MV-4-11 (cell line): ENCODE measurements at places on chromosomes 13 and 19.

- DNase-seq: no peak
Observed at GRCh38 chr19:38544569-38545315, 73.0 kb downstream of the MAP4K1 start.

- DNase-seq: peak; percentile 75
Observed at GRCh38 chr19:50461066-50461875, 15.0 kb upstream of the EMC10 start.

GRCh38 chr19:35549174-35549788 lies 3.9 kb downstream of the TMEM147 start:
- peak; percentile 55 for DNase-seq

DNA sequence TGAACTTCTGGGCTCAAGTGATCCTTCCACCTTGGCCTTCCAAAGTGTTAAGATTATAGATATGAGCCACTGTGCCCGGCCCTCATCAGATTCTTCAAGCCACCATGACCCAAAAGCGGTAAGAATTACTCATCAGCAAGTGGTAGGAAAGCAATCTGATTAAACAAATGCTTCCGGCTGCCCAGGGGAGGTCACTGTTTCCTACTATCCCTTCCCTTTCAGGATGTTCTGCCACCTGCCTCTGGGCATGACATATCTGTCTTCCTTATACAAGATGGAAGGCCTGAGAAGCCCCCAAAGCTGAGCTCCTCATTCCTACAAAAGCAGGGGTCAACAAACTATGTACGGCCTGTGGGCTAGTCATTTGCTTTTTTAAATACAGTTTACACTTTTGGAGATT lies 7.0 kb downstream of the ABHD8 start:
- peak; percentile 58 for DNase-seq

DNA sequence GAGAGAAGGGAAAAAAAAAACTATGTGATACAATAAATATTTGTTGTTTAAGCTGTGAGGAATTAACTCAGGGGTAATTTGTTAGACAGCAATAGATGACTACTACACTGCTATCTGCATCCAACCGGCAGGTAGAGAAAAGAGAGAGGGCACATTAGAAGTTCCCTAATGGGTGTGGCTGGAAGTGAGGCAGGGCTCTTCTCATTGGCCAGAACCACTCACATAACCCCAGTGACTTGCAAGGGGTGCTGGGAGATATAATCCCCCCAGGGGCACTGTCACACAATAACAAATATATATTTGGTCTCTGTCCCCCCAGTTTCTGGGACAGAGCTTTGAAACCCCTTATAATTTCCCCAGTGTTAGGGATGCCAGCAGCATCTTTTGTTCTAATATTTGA lies 24.3 kb downstream of the FGF21 start:
- DNase-seq: no peak

DNA sequence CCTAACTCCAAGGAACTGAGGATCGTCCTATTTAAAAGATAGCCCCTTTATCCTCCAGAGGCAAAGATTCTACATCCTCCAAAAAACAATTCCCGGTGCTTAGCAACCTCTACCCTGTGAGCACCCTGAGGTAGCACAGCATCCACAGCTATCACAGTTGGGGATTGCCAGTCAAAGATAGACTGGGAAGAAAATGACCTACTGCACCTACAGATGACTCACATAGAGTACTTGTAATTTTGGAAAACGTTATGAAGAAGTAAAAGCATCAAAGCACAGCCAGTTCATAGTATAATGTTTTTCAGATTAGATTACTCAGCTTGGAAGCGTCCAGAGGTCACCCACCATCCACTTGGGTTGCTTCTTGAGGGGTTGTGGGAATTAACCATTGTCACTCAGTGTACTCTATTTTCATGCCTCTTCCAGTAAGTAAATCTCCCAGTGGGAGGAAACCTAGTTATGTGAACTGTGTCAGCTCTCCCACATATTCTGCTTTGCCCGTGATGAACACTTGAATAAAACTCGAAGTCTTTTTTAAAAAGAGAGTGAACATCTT lies 8.9 kb upstream of the FAM124A start:
- DNase-seq: no peak

GRCh38 chr13:19622193-19622592 lies 11.3 kb upstream of the MPHOSPH8 start:
- DNase-seq: no peak

DNA sequence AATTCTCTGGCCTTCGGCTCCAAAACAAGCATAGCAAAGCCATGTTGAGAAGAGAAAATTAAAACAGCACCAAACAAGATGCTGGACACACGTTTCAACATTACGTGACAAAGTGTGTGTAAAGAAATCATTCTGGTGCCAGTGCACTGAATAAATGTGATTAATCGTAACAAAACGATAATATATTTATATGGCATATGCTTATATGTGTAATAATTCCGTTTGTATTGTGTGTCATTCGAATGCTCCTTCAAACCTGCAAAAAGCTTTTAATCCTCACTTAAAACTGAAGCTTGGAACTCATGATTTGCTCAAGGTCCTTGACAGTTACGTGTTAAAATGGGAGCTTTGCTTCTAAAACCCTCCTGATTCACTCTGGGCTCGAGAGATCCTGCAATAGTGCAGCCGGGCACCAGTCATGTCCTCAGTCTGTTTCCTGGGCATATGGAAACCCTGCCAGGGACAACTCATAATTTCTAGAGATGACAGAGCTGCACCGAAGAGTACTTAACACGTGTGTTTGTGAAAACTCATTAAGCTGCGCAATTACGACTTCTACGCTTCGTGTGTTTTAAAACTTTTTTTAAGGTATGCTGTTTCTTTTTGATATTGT lies 731 bp upstream of the AKAP8L start:
- DNase-seq: no peak

- no peak for DNase-seq
Observed at GRCh38 chr13:108950333-108951010, 321.1 kb downstream of the MYO16 start.

GRCh38 chr13:51420681-51421490 lies 31.9 kb downstream of the INTS6 start:
- no peak for DNase-seq

DNA sequence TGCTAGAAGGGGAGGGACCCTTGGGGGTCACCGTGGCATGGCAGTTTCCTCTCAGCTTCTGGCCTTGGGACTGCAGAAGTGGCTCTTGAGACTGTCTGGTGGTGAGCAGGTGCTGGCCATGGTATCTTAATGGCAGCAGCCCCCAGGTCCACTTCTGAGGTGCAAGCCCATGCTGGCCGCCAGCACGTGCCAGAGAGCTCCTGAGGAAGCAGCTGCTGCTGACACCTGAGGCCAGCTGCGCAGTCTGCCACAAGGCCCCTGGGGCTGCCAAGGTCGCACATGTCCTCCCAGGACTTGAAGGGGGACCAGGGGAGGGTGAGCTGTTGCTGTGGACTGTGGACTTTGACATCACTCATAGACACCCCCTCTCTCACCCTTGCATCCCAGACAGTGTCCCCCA lies 48.0 kb downstream of the NFIX start:
- peak; percentile 23 for DNase-seq

- DNase-seq: no peak
Observed at GRCh38 chr13:37179645-37180044, 74.2 kb upstream of the CSNK1A1L start.

DNA sequence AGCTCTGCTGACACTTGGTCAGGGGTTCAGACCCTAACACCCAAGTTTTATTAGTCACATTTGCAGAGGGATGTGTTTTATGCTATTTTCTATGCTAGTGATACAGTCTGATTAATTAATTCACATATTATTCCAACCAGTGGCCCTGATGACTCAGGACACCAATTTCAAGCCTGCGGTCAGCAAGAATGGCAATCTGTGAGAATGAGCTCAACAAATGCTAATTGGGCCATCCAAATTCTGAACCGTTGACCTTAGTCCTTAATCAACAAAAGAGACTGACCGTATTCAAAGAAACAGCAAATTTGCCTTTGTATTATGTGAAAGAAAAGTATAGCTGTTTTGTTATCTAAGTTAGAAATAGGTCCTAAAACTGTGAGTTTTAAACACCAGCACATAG lies 9.6 kb upstream of the KL start:
- no peak for DNase-seq

DNA sequence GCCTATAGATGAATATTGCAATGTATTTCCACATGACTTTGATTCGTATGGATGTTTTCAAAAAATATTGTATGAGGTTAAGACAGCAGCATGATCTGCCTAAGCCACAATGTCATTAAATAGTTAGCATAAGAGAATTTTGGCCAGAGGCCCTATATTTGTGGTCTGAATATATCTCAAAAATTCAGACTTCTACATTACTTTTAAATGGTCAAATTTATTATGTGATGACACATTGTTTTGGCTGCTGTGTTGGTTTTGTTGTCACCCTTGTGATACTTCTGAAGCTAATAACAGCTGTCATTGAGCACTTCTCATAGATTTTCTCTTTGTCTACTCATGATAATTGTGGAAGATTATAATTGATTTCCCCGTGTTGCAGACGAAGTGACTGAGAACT lies 288.2 kb downstream of the MYO16 start:
- no peak for DNase-seq

- no peak for DNase-seq
Observed at GRCh38 chr13:50576156-50576555, 267.3 kb downstream of the DLEU7 start.

DNA sequence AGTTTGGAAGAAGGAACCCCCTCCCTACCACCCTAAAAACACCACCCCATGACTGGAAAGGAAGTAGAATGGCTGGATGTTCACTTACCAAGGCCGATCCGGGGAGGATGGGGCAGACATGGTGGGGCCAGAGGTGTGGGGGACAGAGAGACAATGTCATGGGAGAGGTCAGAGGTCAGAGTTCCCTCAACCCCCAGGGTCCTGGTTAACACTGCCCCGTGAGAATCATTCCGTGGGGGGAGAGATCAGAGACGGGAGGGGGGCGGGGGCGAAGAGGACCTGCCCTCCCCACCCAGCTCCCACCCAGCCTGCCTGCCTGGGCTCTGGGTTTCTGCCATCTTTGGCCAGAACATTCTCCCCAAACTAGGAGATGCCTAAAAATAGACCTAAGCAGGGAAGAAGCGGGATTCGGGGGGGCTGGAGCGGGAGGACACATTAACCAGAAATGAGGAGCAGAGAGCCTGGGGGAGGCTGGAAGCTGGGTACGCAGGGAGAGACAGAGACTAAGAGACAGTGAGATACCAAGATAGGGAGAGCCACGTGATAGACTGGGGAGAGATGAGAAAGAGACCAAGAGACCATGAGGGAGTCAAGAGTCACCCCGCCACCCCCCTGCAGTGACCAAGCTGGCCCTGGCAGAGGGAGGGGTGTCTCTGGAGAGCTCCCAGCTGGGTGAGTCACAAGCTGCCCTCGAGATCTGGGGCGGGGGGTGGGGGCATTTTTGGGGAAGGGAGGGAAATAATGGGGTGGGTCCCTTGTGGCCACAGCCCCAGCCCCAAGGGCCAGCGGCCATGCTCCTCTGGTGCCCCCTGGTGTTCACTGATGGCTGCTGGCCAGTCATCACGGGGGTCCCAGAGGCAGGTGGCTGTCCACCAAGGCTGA lies 6.1 kb upstream of the KANK2 start:
- no peak for DNase-seq

GRCh38 chr13:60397704-60398378 lies 821 bp downstream of the TDRD3 start:
- peak; percentile 62 for DNase-seq

GRCh38 chr13:95656386-95657015 lies 12.0 kb upstream of the DZIP1 start:
- no peak for DNase-seq

GRCh38 chr13:51045451-51045850 lies 65.6 kb downstream of the C13orf42 start:
- peak; percentile 27 for DNase-seq

DNA sequence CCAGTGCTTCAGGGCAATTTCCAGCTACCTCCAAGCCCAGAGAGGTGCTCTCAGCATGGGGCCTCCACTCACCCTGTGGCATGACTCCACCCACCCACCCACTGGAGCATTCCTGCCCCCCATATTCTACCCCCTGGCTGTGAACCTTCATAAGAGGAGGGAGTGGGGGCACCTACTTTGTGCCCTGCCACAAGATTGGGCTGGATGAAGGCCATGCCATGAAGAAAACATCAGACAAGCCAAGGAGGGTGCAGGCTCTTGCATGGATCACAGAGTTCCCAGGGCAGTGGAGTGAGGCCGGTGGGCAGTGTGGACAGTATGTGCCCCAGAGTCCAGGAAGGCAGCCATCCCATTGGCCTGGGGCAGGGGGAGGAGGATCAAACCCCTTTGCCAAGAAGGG lies 97.8 kb downstream of the UQCRFS1 start:
- DNase-seq: no peak

- no peak for DNase-seq
Observed at GRCh38 chr13:30841154-30841553, 64.9 kb upstream of the MEDAG start.

DNA sequence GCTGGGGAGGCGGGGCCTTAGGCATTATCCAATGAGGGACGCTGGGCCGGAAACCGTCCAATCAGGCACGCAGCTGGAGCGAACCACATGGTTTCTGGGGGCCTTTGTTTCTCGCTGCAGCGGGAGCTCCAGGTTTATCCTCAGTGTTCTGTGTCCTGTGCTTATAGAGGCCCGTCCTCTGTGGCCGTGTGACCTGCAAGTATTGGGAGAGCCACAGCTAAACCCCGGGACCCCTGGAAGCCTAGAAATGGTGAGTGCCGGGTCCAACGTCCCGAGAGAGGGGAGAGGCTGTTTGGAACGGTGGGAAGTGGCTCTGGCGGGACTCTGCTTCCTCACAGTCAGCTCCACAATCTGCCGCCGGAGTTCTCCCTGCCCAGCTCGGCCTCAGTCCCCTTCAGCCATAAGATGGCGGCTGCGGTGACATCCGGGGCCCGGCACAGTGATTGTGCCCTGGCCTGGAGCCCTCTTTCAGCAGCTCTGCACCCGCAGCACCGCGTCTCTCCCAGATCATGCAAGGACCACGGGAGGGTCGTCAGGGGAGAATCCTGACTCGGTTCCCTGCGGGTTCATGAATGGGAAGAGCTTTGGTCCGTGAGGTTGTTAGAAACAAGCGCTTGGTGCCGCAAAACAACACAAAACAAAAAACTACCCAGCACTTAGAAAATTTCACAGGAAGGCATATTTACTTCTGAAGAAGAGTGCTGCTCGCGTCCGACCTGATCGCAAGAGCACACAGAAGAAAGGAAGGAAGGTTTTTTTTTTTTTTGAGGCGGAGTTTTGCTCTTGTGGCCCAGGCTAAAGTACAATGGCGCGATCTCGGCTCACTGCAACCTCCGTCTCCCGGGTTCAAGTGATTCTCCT lies at the start of gene ZNF253:
TSS of gene ZNF253 (plus strand) at position 133 of the 861 bp plus-strand sequence. CDS start at position 248, 115 bp downstream.
- peak; percentile 98 for DNase-seq

GRCh38 chr19:55086730-55087541 lies 11.3 kb downstream of the EPS8L1 start:
- DNase-seq: no peak

GRCh38 chr19:45638930-45639729 lies at the start of gene EML2:
EML2 (minus strand) TSS chr19:45639397; CDS start chr19:45639376, 21 bp downstream.
- DNase-seq: peak; percentile 43

- DNase-seq: peak; percentile 80
Observed at GRCh38 chr13:33079960-33080359, 63.7 kb downstream of the KL start.

GRCh38 chr13:30679483-30680330 lies 55.6 kb upstream of the ALOX5AP start:
- peak; percentile 19 for DNase-seq
